ENCODE measurements at places on chromosomes 1 and 21.
A peak's percentile ranks its signal among the peaks of the same experiment; 100 is the strongest.

DNA sequence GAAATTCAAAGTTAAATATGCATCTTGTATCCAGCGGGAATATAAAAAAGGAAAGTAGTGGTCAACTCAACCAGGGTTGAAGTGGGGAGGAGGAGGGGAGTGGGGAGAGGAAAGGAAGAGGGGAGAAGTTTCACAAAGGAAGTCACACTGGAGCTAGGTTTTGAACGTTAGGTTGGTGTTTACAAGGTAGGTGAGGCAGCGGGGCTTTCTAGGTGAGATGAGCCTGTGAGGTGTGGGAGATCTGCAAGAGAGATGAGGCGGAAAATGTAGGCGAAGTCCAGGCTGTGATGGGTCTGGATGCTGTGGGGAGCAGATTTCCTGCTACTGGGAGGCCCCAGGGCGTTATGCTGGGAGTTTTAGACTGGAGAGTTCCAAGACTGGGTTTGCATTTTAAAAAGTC lies 36.1 kb upstream of the IL20 start:
- no peak for DNase-seq

- no peak for DNase-seq
These were observed 24.6 kb downstream of the TEX35 start for GRCh38 chr1:178537382-178538090.

DNA sequence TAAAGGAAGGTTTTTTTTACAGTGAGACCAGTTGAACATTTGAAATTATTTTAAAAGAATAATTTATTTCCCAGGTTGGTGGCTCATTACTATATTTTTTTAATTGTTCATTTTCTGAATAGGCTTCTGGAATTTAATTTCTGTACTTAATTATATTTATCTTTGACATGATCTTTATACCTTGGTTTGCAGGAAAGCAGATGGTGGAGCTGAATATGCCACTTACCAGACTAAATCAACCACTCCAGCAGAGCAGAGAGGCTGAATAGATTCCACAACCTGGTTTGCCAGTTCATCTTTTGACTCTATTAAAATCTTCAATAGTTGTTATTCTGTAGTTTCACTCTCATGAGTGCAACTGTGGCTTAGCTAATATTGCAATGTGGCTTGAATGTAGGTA lies 41.5 kb downstream of the CD46 start:
- no peak for DNase-seq

DNA sequence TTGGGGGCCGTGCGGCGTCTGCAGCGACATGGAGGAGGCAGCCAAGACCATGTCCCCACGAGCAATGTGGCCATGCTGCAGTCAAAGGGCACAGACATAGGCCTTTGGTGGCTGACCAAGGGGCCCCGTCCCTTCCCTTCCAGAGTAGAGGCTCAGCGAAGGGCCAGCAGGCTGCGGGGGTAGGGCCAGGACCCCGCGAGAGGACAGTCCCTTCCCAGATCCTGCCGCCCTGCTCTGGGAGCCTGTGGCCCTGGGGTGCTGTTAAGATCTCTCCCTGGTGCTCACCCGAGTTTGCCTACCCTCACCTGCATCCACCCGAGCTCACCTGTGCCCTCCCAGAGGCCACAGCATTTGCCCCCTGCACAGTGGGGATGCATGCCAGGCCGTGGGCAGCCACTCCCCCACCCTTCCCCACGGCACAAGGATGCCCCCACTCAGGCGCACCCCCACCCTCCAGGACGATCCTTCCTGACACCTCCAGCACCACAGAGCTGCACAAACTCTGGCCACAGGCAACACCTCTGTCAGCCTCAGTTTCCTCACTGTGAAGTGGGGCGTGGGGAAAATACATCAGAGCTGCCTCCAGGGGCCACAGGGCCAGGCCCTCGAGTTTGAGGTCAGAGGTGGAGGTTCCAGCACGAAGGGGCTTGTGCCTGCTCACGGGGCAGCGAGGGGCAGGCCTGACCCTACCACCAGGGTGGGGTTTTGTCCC lies 15.5 kb downstream of the ITGB2 start:
- no peak for DNase-seq

GRCh38 chr1:90732136-90732535 lies 15.0 kb upstream of the BARHL2 start:
- DNase-seq = no peak

- DNase-seq = peak; percentile 66
These were observed 116.1 kb downstream of the SPATA17 start for GRCh38 chr1:217747156-217747769.

DNA sequence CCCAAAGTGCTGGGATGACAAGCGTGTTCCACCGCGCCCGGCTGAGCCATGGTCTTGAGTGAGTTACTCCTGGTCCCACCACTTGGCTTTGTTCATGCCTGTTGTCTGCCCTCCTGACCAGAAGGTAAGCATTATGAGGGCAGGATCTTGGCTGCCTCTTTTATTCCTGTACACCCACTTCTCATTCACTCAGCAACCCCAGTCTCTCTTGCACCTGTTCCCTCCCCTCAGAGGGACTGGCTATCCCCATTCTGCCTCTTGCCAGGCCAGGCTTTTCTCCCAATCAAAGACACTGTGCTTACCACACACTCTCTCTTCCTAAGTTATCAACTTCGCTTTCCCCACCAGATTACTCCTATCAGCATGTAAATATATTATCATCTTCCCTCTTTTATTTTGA lies 26.4 kb downstream of the SPATA21 start:
- DNase-seq = no peak

- DNase-seq = no peak
These were observed 269.9 kb downstream of the BRINP3 start for GRCh38 chr1:190207733-190208132.

DNA sequence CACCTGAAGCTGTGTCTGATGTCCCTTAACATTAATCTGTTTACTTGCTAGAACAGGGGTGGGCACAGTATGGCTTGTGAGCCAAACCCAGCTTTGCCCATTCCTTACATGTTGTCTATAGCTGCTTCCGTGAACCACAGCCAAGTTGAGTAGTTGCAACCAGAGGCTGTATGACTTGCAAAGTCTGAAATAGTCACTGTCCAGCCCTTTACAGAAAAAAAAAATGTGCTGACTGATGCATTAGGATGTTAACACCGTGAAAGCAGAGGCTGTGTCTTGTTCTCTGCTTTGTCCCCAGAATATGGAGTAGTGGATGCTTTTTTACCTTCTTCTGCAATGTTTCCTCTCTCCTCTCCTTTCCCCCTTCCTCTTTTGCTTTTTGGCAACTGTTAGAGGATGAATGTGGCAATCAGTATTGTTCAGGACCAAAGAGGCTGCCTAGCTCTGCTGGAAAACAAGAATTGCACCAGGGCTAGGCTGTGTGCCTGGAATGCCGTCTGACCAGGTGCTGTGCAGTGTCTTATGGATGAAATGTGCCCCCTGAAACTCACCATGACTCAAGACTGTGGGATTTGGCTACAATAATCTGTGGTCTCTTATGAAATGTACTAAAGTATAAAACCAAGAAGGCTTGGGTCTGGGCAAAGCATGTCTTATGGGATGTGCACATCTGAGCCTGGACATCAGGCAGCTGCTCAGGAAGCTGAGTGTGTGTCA lies 79.6 kb upstream of the GCLM start:
- peak; percentile 92 for DNase-seq

DNA sequence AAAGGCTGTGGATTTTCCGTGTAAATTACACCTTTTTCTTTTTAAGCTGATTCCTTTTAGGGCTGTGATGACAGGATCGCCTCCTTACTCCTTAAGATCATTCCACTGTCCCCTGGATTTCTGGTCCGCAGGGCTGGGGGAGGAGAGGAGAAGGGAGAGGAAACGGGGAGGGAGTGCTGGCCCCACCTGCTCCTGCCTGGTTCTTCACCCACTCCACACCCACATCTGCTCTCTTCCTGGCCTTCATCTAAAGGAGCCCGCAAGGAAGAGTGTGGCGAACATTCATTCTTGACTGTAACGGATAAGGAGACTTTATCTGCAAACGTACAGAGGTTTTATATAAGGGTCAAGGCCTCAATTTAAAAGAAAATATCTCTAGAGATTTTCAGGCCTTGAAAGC lies 242.0 kb downstream of the RHOU start:
- DNase-seq = no peak

DNA sequence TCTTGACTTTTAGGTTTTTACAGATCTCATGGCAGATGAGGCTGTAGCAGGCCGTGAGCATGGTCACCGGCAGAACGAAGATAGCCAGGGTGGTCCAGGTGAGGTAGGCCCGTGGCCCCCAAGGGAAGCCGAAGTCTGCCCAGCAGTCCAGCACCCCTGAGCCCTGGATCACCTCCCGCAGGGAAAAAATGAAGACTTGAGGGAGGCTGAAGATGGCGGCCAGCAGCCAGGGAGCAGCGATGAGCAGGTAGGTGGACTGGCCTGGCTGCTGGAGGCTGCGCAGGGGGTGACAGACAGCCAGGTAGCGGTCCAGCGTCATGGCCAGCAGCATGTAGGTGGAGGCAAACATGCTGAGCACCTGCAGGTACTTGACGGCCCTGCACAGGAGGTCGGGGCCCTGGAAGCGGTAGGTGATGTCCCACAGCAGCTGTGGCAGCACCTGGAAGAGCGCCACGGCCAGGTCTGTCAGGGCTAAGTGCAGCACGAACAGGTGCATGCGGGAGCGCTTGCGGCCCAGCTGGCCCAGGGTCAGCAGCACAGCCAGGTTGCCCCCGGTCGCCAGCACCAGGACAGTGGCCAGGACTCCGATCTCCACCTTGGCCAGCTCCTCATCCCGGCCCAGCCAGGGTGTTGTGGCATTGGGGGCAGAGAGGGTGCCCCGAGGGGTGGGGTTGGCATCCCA lies 856 bp downstream of the AVPR1B start:
- DNase-seq = no peak

DNA sequence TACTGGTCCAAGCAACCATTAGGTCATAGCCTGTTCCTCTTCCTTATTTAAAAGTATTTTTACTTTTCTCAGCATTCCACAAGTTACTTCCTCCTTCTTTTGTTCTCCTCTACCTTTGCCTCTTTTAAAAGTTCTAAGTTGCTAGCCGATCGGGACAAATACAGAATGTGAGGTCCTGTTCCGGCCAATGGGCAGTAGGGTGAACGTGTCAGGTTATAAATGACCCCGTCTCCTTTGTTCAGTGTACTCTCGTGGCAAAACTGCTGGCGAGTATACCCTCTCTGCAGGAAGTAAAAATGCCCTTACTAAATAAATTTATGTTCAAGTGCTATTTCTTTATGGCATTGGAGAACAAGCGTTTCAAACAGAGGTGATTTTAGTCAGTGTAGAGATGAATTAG lies 2.5 kb downstream of the ADCY10 start:
- DNase-seq = no peak

- DNase-seq = no peak
These were observed 887.1 kb downstream of the LRRIQ3 start for GRCh38 chr1:73310797-73311381.

DNA sequence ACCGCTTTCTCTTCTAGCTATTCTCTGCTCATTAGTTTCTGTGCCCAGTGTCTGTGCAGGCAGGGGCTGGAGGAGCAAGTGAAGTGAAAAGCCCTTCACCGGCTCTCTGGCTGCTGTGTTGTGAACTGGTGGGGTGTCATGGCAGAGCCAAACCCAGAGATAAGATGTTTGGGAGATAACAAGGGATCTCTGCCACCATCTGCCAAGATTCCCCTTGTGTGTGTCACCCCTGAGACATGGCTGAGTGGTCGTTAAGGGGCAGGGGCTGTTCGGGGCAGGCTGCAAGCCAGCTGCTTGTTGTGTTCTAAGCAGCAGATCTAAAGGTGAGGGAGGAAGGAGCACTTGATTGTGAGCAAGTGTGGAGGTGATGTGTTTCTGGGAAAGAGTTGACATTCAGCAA lies 24.5 kb downstream of the CNIH3 start:
- DNase-seq = no peak

DNA sequence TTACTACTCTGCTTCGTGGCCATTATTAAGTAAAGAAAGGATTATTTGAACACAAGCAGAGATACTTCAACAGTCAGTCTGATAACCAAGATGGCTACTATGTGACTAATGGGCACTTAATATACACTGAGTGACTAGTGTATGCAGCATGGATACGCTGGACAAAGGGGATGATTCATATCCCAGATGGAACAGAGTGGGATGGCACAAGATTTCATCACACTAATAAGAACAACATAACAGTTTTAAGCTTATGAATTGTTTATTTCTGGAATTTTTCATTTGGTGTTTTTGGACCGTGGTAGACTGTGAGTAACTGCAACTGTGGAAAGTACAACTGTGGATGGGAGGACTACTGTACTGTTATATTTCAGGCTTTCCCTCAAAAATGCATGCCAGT lies 9.4 kb downstream of the ZCCHC17 start:
- DNase-seq = peak; percentile 84

GRCh38 chr1:232792949-232793348 lies 12.3 kb upstream of the MAP10 start:
- no peak for DNase-seq

- DNase-seq = no peak
These were observed 27.3 kb upstream of the RLF start for GRCh38 chr1:40133839-40134238.

DNA sequence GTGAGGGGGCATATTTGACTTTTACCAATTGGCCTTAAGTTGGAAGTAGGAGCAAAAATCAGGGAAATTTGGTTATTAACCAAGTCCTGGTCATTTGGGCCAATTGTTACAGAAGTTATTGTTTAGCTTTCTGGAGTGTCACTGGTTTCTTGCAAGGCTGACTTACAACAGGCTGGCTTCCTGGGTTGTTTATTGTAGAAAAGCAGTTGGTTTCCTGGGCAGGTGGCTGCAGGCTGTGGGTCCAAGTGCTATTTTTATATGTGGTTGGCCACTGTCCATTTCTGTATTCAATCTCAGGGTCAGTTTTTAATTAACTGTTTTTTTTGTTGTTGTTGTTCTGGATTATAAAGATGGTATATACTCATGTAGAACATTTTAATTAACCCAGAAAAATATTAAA lies 174.1 kb downstream of the KCNJ6 start:
- DNase-seq = no peak

GRCh38 chr1:184941735-184942134 lies 32.6 kb downstream of the NIBAN1 start:
- no peak for DNase-seq

DNA sequence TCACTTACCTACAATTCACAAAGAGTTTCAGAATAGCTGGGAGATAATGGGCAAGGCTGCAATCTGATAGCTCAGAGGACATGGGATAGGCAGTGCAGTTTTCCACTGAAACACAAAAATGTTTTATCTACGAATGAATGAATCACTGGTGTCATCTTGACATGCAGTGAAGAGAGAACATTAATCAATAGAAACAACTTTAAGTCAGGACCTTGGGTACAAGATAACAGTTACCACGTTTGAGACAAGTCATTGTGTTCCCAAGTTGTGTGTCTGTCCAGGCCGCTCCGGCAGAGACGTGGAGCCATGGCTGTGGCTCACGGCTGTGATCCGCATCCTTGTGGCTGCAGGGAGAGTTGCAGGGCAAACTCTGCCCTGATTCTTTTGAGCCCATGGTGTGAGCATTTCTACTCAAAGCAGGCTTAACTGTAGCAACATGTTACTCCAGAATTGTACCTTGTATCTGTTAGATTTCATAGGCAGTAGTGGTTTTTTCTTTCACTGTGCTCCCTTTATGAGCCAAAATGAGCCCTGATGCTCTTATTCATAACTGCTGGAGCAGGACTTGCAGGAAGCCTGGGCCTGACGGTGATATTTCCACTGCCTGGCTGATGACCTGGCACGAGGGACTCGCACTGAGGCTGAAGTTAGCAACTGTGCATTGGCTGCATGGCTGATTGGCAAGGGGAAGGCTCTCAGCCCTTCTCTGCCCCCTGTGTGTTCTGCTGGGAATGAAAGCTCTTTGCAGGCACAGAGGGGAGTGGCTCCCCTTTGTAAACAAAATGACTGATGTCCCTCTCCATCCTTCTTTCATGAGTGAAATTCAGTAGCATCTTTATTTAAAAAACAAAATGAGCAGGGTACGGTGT lies 465.2 kb downstream of the AJAP1 start:
- DNase-seq = no peak

GRCh38 chr1:174114106-174114505 lies 45.2 kb upstream of the RABGAP1L start:
- DNase-seq = peak; percentile 17

Measured in choroid plexus epithelial cell (primary cell).